A549 treated with CORT108297 at 1 μM for 4 hours (cell line): ENCODE measurements at places on chromosomes 13 and 19. TPM values are rescaled to one million over a fixed set of nuclear protein-coding genes. Genes with fewer than 3 reads are reported as not detected.

MEF2B gene
- 0.70 to 0.95 TPM (median 0.75 TPM) in 4 of 5 replicates, not detected in the other for total RNA-seq

CYP4F11 gene
- 5.5 to 6.8 TPM (median 6.2 TPM) in 5 replicates for total RNA-seq

ZNF558 gene
- total RNA-seq: 5.8 to 8.0 TPM (median 7.7 TPM) in 5 replicates

ZNF723 gene
- not detected in 5 replicates for total RNA-seq

ADM5 gene
- total RNA-seq: 3.4 to 6.5 TPM (median 6.0 TPM) in 5 replicates

SPTBN4 gene
- total RNA-seq: 0.67 to 1.1 TPM (median 0.69 TPM) in 5 replicates

CALM3 gene
- total RNA-seq: 206 to 253 TPM (median 241 TPM) in 5 replicates

ZNF480 gene
- 6.9 to 17.9 TPM (median 17.1 TPM) in 5 replicates for total RNA-seq

TUBA3C gene
- total RNA-seq: not detected in 5 replicates

CIC gene
- 44.4 to 64.0 TPM (median 60.3 TPM) in 5 replicates for total RNA-seq
